ENCODE measurements at places on chromosomes 13 and 19.

DNA sequence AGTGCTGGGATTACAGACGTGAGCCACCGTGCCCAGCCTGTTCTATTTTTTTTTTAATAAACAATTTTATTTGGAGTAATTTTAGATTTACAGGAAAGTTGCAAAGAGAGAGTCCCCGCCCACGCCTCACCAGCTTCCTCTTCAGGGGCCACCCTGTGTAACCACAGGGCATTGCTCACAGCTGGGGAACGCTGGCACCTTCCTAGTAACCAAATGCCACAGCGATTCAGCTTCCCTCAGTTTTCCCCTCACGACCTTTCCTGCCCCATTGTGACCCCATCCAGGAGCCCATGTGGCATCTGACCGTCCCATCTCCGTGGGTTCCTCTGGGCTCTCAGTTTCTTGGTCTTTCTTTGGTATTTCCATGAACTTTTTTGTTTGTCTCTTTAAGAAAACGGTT, 83.9 kb downstream of the GNG7 start:
- DNase-seq, result no peak

DNA sequence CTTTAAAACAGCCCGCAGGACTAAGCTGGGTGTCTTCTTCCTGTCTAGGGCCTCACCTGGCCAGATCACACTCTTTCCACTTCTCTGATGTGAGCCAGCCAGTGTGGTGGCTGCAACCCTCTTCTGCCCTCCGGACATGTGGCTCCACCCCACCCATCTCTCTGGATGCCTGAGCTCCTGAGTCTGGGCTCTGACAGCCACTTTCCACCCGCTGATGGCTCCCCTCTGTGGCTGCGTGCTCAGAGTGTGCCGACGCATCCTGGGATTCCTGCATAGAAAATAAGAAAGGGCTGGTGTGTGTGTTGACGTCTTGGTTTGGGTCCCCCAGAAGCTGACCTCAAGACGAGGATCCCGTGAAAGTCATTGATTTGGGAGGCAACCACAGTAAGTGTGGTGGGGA, 181.6 kb downstream of the URI1 start:
- DNase-seq, result no peak

DNA sequence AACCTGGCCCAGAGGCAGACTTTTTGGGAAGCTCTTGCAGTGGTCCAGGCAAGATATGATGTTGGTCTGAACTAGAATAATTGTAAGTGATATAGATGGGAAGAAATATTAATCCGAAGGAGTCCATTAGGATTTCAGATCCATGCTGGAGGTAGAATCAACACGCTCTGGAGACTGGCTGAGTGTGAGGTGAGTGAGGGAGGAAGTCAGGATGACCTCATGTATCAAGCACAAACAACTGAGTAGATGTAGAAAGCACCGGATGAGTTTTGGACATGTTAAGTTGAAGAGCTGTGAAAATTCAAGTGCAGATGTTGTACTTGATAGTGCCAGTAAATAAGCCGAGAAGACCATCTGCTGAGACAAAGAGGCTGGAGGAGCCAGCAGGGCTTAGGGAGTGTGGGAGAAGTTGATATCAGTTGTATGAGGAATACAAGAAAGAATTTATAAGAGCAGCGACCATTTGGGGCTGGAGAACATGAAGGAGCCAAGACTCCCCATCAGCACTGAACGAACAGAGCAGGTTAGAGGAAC, 5.3 kb upstream of the CNMD start:
- DNase-seq, result no peak

GRCh38 chr13:45921162-45921736, 69.7 kb upstream of the SIAH3 start:
- no peak for DNase-seq

- DNase-seq, result no peak
Observed at GRCh38 chr13:36717966-36718545, 44.2 kb downstream of the SERTM1 start.

DNA sequence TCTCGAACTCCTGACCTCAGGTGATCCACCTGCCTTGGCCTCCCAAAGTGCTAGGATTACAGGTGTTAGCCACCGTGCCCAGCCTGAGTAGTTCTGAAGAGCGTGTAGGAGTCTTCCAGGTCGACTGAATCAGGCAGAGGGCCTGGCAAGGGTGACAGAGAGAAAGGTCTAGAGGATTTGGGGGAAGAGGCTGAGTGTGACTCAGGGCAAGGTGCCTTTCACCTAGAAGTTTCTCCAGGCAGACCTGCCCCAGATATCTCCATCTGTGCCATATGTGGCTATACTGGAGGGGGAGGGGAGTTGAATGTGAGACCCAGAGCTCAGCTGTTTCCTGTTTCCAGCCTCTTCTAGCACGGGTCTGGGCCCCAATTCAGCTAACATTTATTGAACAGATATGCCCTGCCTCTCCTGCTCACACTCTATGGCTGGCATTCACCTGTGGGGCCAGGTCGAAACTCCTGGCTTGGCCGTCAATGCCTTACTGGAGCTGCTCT, 1.3 kb downstream of the CCDC159 start:
- DNase-seq, result no peak

GRCh38 chr19:468587-469256, 7.9 kb upstream of the SHC2 start:
- no peak for DNase-seq

DNA sequence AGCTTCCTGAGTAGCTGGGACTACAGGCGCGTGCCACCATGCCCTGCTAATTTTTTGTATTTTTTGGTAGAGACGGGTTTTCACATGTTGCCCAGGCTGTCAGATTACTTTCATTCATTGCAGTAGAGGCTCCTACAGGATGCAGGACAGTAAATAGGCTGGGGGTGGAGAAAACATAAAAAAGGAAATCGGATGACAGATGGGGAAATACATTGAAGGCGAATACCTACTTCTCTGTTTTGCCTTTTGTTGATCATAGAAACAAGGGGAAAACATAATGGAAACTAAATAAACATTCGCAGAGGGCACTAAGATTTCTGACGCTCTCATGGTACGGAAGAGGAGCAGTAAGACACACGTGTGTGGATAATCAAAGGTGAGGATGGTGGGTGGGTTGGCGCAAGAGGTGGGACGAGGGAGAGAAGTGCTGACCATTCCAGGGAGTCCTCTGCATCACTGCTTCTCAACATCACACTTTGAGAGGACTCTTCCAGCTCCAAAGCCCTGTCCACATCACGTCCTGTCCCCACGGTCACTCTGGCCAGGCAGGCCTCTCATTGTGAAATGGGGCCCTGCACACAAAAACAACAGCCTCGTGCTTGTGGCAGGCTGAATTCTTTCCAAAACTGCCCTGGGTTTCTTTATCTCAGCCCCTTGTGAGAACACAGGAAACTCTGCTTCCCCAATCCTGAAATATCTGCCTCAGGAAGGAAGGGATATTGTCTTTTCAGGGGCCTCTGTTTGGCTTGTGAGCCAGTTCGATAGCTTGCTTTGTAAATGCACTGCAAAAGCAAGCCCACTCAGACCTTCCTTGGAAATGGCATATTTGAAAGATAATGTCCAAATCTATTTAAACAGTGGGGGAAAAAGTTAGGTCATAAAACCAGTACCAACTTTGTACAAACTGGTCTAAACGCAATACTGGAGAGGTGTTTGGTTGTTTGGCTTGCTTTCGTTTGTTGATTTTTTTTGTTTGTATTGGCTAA, 188.5 kb downstream of the FOXO1 start:
- DNase-seq, result no peak

- DNase-seq, result no peak
Observed at GRCh38 chr13:101499406-101499805, 46.9 kb downstream of the ITGBL1 start.

DNA sequence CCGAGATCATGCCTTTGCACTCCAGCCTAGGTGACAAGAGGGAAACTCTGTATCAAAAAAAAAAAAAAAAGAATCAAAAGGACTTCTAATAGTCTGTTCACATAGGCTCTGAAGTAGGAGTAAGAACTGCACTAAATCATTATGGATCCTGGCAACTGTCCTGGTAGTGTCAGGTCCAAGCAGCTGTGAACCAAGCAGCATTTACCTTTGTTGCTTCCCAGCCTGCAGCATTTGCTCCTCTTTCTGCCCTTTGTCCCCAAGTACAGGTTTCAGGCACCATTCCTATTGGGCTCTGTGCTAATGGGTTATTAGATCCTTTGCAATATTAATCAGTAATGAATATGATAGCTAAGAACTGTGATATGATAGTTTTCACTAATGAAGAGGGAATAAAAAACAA, 77.4 kb upstream of the NBEA start:
- DNase-seq, result no peak

GRCh38 chr19:8423817-8424223, 10.7 kb downstream of the MARCHF2 start:
- peak; percentile 48 for DNase-seq

DNA sequence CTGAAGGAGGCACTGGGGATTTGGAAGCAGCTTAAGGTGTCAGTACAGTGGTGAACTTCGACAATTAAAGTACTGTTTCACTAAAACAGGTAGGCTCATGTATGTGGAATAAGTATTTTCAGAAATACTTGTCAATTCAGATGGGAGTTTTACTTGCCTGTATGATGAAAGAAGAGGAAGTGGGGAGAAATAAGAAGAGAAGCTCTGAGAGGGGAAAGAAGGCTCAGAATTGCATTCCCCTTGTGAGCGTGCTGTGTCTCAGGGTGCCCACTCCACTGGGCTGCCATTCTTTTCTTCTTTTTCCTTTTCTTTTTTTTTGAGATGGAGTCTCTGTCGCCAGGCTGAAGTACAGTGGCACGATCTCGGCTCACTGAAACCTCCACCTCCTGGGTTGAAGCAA, 38.6 kb upstream of the RNF17 start:
- no peak for DNase-seq

- no peak for DNase-seq
Observed at GRCh38 chr19:1938071-1938470, 2.9 kb upstream of the CSNK1G2 start.

- no peak for DNase-seq
Observed at GRCh38 chr19:51137792-51138425, 4.2 kb upstream of the SIGLEC7 start.

- DNase-seq, result no peak
Observed at GRCh38 chr19:41869374-41869955, 7.6 kb upstream of the CD79A start.

- no peak for DNase-seq
Observed at GRCh38 chr13:41699759-41700158, 242.4 kb downstream of the RGCC start.

- no peak for DNase-seq
Observed at GRCh38 chr13:44273216-44273615, 100.4 kb upstream of the SERP2 start.

DNA sequence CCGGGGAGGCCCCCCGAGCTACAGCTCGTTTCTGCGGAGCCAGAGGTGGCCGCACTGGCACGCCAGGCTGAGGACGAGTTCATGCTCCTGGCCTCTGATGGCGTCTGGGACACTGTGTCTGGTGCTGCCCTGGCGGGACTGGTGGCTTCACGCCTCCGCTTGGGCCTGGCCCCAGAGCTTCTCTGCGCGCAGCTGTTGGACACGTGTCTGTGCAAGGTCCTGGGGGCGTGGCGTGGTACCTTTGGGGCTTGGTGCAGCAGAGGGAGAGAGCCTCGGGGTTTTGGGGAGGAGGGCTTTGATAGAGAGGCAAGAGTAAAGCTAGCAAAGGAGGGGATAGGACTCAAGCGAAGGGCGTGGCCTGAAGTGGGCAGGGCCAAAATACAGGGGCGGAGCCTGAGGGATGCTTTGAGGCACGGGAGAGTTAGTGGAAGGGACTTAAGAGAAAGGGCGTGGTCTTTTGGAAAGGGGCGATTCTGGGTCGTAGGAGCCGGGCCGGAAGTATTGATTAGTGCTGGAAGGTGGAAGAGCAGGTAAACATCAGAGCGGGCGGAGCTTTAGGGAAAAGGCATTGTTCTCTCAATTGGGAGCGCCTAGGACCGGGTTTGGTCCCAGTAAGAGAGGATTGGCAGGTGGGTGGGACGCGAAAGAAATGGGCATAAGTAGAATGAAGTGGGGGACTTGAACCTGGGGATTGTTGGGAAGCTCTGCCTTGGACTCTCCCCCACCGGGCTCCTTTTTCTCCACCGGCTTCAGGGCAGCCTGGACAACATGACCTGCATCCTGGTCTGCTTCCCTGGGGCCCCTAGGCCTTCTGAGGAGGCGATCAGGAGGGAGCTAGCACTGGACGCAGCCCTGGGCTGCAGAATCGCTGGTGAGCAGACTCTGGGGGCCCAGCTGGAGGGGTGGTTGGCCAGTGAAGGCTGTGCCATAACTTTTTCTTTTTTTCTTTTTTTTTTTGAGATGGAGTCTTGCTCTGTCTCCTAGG, 1.2 kb downstream of the PPM1N start:
- no peak for DNase-seq

- no peak for DNase-seq
Observed at GRCh38 chr19:39167461-39168257, 29.1 kb upstream of the NCCRP1 start.

All from HuH-7 (cell line).